ENCODE measurements at places on chromosomes 5 and 9. TPM values are rescaled to one million over a fixed set of nuclear protein-coding genes. Genes with fewer than 3 reads are reported as not detected.

FBXW11 gene
- total RNA-seq = 64.3 TPM

IL9 gene
- total RNA-seq = not detected

CTNND2 gene
- not detected for total RNA-seq

TMC1 gene
- 1.6 TPM for total RNA-seq

BRD9 gene
- 52.3 TPM for total RNA-seq
